ENCODE measurements at places on chromosomes 12 and 14.

DNA sequence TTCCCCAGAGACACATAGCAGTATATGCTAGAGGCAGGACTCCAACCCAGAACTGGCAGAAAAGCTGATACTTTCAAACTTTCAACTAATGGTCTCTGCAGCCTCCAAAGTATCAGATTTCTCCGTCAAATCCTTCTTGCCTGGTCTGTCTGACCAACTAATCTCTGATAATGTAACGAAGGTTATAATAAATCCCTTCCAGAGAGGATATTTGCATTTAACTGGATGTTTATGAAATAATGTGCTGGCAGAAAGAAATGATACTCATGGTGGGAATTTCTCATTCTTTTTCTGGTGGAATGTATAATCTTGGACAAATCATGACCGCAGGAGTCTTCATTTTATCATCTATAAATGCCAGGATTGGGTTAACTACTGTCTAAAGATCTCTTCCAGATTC, 860.3 kb downstream of the DIO2 start:
- no peak for DNase-seq

DNA sequence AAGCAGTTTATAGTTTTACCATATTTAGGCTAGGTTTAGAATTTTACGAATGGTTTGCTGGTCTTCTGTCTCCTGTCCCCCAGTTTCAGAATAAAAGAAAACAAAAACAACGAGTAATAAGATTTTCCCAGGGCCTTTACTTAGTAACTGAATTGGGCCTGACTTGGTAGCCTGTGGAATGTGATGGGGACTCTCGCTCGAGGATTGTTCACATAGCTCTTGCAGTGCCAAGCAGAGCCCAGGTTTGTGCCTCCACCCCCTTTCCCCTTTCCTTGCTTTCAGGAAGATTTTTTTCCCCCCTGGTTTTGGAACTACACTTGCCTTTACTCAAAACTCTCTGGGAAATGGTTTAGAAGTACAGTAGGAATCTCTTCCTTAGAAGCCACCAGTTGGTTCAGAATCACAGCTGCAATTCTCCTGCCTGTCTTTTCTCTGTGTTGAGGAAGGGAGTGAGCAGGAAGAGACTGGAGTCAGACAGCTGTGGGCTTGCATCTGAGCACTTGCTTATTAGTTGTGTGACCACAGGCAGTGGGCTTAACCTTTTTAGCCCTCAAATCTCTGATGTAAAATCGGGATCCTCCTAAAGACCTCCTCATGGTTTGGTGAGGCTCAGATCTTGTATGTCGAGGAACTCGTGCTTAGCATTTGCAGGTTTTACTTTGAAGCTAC, 501.2 kb downstream of the PCNX1 start:
- DNase-seq, result no peak

DNA sequence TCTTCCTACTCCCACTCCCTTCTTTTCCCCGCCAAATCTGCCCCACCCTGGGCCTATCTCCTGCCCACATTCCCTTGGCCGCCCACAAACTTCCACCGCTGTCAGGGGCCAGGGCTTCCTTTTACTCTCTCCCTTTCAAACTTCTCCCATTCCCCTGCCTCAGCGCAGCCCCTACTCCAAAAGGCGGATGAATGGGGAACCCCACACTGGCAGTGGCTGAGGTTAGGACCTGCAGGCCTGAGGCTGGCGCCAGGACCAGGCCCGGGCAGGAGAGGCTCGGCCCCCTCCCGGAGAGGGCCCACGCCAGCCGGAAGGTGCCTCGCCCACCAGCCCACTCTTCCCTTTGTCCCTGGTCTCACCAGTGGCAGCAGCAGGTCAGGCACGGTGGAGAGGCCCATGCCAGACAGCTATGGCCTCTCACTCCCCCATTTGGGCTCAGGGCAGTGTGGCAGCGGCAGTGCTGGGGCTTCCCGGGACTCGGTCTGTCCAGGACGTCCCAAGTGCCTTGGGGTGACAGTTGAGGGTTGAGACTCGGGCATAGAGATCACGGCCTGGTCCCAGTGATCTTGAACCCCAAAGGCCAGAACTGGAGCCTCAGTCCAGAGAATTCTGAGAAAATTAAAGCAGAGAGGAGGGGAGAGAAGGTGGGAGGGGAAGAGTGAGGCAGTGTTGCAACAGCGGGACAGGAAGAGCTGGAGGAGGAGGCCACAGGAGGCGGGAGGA, at the start of gene TNFRSF1A:
TSS of gene TNFRSF1A (minus strand) at position 660 of the 723 bp plus-strand sequence. CDS start at position 398, 262 bp downstream.
- no peak for DNase-seq

- no peak for DNase-seq
Measured at GRCh38 chr14:62956413-62956812, 88.8 kb downstream of the KCNH5 start.

- no peak for DNase-seq
Measured at GRCh38 chr12:26496170-26496569, 300.8 kb downstream of the SSPN start.

DNA sequence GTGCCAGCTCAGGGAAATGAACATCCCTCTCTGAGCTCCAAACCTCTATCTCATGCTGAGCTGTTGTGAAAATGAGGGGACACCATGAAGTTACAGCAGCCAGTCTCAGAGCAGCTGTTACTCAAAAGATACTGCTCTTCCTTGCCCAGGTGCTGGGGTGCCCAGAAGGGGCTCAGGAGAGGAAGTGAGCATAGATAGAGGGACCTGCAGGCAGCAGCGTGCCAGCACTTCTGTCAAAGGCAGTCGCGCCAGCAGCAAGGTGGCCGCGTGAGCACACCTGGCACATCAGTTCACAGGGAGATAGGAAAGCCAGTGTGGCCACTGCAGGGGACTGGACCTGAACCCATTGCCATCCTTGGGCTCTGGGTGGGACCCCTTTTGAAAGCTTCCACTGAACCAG, 27.8 kb downstream of the C14orf132 start:
- no peak for DNase-seq

DNA sequence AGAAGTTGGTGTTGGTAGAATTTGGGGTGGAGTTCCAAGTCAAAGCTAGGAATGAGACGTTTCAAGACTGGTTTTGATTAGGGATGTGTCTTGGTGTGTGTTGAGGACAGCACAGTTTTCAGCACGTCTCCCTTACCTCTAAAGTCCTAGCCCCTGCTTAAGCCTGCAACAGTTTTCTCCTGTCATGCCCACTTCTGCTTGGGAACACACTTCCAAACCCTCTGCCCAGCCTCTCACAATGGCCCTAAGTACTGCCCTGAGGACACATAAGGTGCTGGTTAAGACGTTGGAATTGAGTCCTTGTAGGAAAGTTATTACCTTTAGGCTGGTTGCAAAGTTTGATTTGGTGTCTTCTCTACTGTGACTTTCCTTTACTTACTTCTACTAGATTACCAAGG, 710 bp upstream of the BMAL2 start:
- no peak for DNase-seq

GRCh38 chr12:5332551-5332950, 99.4 kb upstream of the NTF3 start:
- DNase-seq, result no peak

GRCh38 chr12:128269181-128269591, 2.2 kb downstream of the TMEM132C start:
- no peak for DNase-seq

- no peak for DNase-seq
Measured at GRCh38 chr14:75025082-75025481, 22.4 kb downstream of the EIF2B2 start.

DNA sequence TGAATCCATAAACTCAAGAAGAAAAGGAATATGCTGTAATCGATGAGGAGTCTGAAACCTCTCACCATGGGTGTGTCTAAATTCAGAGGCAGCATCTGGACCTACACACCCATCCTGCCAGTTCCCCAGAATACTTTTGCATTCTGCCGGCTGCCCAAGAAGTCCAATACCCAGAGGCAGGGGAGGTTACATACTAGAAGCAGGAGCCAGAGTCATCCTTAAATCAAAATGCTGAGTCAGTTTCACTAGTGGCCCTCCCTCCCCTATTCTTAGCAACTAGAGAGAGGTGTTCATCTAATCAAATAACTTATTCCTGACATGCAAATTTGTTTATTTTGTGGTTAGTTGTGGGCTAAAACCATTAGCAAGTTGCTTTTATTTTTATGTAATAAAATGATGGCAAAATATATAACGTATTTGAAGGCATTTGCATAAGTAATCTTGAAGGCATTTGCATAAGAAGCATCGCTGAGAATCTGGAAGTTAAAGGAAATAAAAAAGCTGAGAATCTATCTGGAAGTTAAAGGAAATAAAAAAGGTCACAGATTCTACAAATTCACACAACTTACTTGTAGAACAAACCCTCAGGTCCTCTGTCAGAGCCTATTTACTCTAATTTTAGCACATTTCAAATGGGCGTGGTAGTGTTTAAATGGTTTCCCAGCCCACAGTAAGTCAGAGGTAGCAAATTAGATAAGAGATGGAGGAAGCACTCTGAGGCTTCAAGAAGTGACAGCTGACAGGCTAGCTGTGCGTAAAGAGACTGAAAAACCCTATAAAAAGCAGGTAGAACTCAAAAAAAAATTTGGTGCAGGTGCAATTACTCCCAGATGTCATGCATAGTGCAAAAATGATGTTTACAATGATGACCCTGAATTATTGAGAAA, 7.8 kb downstream of the BHLHE41 start:
- DNase-seq, result no peak

GRCh38 chr14:38583471-38583870, 327.6 kb upstream of the CLEC14A start:
- no peak for DNase-seq

DNA sequence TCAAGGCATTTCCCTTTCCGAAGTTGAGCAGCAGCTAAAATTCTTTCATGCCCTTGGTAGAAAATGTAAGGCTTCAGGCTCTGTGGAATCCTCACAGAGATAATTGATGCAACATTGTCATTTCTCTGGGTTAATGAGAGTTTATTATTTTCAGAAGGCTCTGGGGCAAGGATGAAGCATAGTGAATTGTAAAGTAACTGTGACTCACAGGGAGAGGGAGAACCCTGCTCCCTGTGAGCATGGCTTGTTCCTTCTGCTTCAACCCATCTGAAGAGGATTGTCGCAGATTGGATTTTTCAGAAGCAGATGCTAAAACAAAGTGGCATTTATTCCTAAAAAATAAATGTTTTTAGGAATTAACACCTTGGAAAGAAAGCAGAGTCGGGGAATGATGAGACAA, 41.2 kb downstream of the APOBEC1 start:
- no peak for DNase-seq

- DNase-seq, result no peak
Measured at GRCh38 chr12:13436696-13437391, 240.3 kb downstream of the EMP1 start.

DNA sequence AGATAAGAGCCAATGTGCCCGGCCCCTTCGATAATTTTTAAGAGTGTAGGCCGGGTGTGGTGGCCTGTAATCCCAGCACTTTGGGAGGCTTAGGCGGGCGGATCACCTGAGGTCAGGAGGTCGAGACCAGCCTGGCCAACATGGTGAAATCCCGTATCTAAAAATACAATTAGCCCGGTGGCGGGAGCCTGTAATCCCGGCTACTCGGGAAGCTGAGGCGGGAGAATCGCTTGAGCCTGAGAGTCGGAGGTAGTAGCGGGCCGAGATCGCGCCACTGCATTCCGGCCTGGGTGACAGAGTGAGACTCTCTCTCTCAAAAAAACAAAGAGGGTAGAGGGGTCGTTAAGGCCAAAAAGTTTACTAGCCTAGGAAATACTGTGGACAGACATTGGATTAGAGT, 2.6 kb downstream of the KRAS start:
- no peak for DNase-seq

- no peak for DNase-seq
Measured at GRCh38 chr14:81452341-81453133, 52.4 kb upstream of the STON2 start.

GRCh38 chr14:75626863-75627262, 33.8 kb downstream of the ERG28 start:
- DNase-seq, result no peak

DNA sequence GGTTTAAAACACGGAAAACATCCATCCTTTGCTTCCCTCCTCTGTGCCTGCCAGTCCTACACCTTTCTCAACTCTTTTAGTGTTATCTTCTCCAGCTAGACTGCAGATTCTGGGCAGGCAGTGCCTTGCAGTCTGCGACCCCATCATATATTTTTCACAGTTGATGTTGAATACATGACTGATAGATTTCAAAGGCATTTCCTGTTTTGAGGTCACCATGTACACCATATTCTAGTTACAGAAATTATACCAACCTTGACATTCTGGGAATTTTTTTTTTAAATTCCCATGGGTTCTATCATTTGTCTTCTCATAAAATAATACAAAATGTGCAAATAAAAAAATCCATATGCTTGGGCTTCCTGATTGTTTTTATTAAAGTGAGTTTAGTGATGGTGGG, 16.6 kb downstream of the SOCS2 start:
- no peak for DNase-seq

- DNase-seq, result no peak
Measured at GRCh38 chr14:25086081-25086480, 36.1 kb upstream of the STXBP6 start.

GRCh38 chr14:98456231-98456630, 815.8 kb downstream of the BCL11B start:
- no peak for DNase-seq

- DNase-seq, result no peak
Measured at GRCh38 chr12:26608706-26609105, 224.3 kb downstream of the ITPR2 start.

- no peak for DNase-seq
Measured at GRCh38 chr12:6932766-6933165, 5.0 kb downstream of the ATN1 start.

DNA sequence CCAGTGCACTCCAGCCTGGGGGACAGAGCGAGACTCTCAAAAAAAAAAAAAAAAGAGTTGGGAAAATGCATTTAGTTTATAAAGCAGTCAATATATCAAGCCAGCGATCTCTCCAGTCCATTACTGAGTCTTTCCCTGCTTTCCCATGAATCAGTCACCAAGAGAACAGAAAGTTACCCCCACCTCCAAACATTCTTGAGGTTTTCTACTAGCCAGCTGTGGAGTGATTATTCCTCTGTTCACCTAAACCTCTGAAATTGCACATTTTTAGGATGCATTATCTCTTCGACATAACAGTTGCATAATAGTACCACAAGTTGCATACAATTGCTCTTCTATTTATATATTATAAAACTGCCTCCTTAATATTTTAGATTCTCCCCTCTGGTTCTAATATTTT, 134.8 kb upstream of the DIO3 start:
- no peak for DNase-seq

DNA sequence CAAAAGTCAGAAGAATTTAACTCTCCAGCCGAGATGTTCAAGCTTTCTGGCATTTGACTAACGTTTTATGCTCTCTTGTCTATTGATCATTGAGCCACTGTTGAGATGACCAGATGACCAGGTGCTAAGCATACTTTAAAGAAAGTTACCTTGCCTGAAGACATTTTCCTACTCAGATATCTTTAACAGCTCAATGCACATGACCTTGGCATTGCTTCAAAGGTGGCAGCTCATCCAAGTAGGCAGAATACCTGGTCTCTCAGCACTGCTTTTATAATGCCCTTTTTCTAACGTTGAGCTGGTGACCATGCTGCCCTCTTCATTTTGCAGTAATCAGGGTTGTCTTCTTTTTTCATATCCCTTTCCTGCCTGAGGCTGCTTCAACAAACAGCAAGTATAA, 358.1 kb downstream of the RAD51B start:
- no peak for DNase-seq

DNA sequence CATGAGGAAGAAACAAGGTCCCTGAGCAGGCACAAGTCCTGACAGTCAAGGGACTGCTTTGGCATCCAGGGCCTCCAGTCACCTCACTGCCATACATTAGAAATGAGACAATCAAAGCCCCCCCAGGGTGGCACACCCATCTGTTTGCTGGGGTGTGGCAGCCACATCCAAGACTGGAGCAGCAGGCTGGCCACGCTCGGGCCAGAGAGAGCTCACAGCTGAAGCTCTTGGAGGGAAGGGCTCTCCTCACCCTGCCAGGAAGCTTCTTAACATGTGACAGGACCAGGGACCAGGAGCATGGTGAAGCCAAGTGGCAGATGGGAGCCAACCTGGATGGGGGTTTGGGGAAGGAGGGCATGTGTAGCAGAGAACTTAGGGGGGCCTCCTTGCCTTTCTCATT, 10.0 kb downstream of the CACNB3 start:
- no peak for DNase-seq
